ENCODE measurements at places on chromosomes 1 and 21.

DNA sequence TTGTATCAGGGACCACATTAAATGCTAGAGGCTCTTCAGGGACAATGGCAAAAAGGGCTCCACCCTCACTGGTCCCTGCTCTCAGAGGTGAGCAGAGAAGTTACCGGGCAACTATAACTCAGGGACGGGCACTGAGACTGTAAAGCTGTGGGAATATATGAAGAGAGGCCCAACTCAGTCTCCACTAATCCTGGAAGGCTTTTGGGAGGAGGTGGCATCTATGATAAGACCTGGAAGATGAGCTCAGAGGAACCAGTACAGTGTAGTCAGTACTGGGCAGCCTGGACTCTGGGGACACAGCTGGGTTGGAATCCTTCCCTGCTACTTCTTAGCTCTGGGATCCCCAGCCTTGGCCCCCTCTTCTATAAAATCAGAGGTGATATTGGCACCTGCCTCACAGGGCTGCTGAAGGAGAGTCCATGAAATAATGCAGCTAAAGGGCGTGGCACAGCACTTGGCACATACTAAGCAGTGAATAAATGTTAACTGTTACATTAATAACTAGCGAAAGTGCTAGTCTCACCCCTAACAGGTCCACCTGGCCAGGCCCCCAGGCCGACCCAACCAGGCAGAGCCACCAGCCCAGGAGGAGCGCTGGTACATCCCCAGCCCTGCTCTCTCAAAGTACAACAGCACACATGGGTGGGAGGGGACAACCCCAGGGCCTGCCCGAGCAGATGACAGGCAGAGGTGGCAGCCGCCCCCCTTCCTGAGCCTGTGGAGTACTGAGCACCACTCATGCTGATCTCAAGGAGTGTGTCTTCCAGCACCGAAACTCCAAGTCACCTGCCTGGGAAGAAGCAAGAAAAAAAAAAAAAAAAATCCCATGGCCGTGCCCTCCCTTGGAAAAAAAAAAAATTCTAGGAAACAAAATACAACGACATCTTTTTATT is 62.7 kb downstream of the CASZ1 start:
- DNase-seq: no peak

- no peak for DNase-seq
Measured at GRCh38 chr1:182235604-182235951, 156.0 kb downstream of the GLUL start.

DNA sequence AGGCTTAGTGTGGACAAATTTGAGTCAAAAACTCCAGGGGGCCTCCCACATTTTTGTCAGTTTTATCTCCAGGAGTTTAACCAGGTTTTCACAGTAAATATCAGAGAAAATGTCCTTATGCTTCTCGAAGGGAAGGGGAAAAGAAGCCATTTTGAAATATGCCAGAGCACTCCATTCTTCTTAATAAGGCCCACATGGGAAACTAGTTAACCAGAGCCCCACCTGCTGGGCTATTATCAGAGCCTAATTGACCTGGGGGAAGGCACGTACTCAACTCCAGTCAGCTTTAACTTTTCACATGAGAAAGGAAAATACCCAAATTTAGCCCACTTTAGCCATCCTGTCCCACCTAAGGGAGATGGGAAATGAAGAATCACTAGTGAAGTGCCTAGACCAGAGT is 296.3 kb downstream of the PTBP2 start:
- DNase-seq: no peak

GRCh38 chr1:160623227-160623633 is 23.6 kb downstream of the SLAMF1 start:
- DNase-seq: no peak

DNA sequence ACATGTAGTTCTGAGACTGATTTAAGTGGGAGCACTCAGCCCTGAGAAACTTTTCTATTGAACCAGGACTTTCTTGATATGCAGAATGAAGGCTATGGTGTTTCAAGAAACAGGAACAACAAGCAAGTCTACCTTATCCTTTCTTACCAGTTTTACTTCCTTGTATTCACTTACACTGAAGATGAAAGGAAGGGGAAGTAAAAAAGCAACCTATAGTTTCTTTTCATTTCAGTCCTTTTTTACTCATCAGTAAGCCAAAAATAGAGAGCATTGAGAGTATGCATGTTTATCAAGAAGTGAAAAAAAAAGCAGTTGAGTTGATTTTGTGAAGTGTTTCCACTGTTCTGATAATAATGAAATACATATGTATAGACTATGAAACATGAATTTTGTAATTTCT is 1010.3 kb downstream of the AMY1C start:
- no peak for DNase-seq

GRCh38 chr21:42887326-42887725 is 5.8 kb upstream of the NDUFV3 start:
- DNase-seq: no peak
